Uterus (tissue), 4 donors: ENCODE measurements at places on chromosomes 12 and 14. TPM values are rescaled to one million over a fixed set of nuclear protein-coding genes. Genes with fewer than 3 reads are reported as not detected.
A peak's percentile ranks its signal among the peaks of the same experiment; 100 is the strongest.

The TCL1B gene
- not detected for total RNA-seq

The OR4E2 gene
- total RNA-seq, result not detected

The GNPTAB gene
- total RNA-seq, result 38.7 TPM

The CRACR2A gene
- 5.0 TPM for total RNA-seq

The PLEKHG3 gene
- 40.5 TPM for total RNA-seq

The DBX2 gene
- total RNA-seq, result not detected

The GOLGA5 gene
- total RNA-seq, result 56.5 TPM

The CAPZA3 gene
- total RNA-seq, result 0.35 TPM

The SIX6 gene
- total RNA-seq, result not detected

The NRL gene
- total RNA-seq, result 1.3 TPM

The SERPINA12 gene
- not detected for total RNA-seq

The PAN2 gene
- total RNA-seq, result 104 TPM

The ARHGEF25 gene
- 91.4 TPM for total RNA-seq

DNA sequence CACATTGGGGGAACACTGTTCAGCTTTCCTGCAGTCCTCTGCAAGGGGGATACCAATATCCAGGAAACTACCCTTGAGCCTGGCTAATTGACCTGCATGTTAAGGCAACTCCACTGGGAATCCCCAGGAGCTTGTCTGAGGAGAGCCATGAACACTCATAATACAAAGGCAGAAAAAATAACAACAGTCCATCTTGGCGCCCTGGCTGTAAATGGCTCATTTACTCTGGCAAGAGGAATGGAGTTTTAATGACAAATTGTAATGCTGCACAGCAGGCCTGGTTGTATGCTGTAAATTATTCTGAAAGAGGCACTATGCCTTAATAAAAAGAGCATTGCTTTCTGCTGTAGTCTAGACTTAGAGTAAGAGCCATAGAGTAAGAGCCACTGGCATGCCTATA lies 58.3 kb downstream of the SLC8A3 start:
- no peak for DNase-seq

GRCh38 chr14:79093531-79093930 lies 923.4 kb downstream of the NRXN3 start:
- DNase-seq, result no peak

DNA sequence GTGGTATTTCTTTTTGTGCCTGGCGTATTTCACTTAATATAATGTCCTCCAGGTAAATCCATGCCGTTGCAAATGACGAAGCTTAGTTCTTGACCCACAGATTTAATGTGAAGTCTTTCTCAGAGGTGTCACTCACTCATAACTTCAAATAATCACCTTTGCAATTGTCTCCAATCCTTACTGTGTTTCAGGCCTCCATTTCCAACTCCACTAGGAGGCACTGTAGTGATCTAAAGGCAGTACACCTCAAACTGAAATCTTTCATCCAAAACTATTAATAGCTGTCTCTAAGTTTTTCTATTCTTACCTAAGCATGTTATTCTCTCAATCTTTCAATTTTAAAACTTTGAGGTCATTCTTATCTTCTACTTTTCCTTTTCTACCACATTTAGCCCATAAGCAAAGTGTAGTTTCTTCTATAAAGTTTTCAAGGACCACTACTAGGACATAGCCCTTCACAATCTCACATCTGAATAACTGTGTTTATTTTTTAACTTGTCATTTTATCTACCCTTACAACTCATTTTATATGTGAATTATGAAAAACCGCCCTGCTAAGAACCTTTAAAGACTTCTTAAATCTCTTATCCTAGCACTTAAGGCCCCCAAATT lies 25.5 kb upstream of the FBXO34 start:
- DNase-seq, result no peak

- DNase-seq, result no peak
Observed at GRCh38 chr14:88831284-88831683, 6.8 kb downstream of the TTC8 start.

GRCh38 chr14:76193696-76194095 lies 42.0 kb downstream of the GPATCH2L start:
- no peak for DNase-seq

DNA sequence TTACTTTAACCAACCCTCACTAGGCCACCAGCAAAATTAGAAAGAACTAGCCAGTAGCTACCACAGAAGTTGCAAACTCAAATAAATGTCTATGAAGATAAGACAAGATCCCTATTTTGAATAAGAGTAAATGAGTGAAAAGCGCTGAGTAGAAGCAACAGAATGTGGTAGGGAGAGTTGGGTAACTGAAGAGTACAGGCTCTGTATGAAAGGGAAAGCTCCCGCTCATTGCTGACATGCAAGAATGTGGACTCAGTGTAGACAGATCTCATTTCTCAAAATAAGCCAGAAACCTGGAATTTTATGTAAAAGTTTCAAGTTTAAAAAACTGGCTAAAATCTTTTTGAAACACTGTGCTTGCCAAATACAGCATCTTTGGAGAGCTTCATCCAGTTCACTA lies 63.9 kb downstream of the NAV3 start:
- no peak for DNase-seq

DNA sequence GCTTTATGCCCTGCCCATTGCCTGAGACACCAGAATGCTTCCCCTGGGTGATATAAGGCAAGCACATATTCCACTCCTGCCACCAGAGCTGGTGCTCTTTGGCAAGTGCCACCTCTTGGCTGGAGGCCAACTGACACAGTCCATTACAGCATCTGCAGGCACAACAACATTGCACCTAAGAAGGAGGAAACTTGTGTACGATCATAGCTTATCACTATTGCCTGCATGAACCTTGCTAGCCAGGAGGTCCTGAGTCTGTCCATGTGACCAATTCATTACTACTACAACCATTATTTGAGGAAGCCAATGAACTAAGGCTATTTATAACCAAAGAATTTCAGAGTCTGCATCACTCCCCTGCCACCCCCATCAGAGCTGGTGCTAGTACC lies 119.8 kb upstream of the SCAF11 start:
- no peak for DNase-seq

GRCh38 chr12:131140697-131141096 lies 187.0 kb downstream of the ADGRD1 start:
- no peak for DNase-seq

- peak; percentile 40 for DNase-seq
Observed at GRCh38 chr14:85529803-85530574, at the start of gene FLRT2. TSS of gene FLRT2 (plus strand) at chr14:85530144. CDS start at chr14:85621515, 91,371 bp downstream.

- DNase-seq, result no peak
Observed at GRCh38 chr14:54738009-54738408, 164.6 kb downstream of the GCH1 start.

DNA sequence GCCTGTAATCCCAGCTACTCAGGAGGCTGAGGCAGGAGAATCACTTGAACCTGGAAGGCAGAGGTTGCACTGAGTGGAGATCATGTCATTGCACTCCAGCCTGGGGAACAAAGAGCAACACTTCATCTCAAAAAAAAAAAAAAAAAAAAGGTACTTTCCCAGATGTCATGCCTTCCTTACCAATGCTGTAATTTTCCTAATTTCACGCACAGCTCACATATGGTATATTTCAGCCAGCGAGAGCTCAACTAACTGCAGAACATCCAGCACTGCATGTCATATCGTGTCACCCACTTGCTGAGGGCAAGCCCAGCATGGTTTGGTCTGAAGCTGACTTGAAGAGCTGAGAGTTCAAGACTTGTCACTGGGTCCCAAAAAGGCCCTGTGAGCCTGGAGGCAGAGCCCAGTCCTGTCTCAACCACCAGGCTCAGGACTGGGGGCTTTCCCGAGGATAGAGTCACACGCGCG lies 29.0 kb downstream of the NFKBIA start:
- no peak for DNase-seq

- DNase-seq, result peak; percentile 25
Observed at GRCh38 chr12:124550123-124551089, 17.0 kb downstream of the NCOR2 start.

DNA sequence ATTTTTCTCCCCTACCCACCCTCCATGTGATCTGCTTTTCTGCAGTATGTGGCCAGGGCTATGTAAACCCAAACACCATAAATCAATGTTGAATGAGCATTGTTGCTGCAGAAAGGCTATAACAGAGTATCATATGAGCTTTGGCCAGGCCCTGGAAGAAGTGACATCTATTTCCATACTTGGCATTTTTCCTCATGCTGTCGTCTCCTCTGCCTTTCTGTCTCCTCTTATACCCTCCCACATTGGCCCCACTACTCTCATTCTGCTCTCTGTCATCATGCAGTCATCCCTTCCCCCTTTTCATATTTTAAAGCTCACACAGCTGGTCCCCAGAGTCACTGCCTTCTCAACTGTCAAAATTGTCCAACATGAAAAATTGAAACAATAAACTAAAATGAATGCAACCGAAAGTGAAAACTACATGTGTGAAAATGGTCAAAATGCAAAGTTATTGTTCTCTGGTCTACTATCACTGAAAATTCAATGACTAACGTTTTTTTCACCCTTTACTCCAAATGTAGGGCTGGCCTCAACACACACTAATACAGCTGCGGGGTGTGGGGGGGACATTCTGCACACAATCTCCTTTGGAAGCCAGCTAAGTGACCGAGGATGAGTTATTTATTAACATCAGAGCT lies 290.7 kb upstream of the TMPO start:
- DNase-seq, result no peak

- DNase-seq, result no peak
Observed at GRCh38 chr12:132437252-132437932, 52.6 kb upstream of the FBRSL1 start.

- no peak for DNase-seq
Observed at GRCh38 chr12:112798048-112798760, 6.7 kb downstream of the RPH3A start.

DNA sequence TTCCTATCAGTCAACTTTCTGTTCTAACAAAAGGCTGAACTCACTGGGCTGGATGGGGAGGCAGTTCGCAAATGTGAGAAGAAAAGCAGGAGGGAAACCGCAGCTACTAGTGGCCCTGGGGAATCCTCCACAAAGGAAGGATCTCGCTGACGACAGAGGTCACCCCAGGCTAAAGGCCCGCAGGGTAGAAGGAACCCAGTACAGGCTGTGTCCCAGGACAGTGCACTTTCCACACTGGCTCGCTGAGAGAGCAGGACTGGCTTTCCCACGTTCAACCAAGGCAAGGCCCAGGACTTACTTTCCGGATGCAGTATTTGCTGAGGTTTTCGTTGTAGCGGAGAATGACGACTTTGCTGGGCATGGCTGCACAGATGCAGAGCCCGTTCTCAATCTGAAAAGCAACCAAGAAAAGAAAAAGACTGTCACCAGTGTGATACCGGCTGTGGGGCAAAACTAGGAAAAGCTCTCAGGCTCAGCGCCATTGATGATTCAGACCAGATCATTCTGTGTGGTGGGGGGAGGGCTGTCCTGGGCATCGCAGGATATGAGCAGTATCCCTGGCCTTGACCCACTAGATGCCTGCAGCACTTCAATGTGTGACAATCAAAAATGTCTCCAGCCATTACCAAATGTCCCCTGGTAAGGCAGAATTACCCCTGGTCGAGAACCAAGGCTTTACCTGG lies 36.3 kb downstream of the PRKAB1 start:
- DNase-seq, result no peak

DNA sequence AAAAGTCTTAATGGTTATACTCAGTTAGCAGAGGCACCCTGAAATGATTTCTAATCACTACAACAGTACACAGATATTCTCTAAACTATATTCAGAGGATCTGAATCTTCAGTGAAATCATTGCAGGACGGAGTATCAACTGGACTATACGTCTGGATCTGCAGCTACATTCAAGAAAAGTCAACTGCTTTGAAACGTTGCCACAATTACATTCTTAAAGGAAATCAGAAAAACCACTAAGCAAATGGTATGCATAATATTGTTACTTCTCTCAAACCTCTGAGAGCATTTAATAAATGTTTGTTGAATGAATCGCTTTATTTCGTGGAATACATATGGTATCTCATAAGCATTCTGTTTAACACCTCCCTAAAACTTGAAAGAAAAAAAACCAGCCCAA lies 67.4 kb downstream of the MED13L start:
- DNase-seq, result no peak

- DNase-seq, result no peak
Observed at GRCh38 chr14:26730929-26731618, 133.2 kb upstream of the NOVA1 start.

- DNase-seq, result no peak
Observed at GRCh38 chr14:24086193-24086955, 7.7 kb upstream of the PCK2 start.

DNA sequence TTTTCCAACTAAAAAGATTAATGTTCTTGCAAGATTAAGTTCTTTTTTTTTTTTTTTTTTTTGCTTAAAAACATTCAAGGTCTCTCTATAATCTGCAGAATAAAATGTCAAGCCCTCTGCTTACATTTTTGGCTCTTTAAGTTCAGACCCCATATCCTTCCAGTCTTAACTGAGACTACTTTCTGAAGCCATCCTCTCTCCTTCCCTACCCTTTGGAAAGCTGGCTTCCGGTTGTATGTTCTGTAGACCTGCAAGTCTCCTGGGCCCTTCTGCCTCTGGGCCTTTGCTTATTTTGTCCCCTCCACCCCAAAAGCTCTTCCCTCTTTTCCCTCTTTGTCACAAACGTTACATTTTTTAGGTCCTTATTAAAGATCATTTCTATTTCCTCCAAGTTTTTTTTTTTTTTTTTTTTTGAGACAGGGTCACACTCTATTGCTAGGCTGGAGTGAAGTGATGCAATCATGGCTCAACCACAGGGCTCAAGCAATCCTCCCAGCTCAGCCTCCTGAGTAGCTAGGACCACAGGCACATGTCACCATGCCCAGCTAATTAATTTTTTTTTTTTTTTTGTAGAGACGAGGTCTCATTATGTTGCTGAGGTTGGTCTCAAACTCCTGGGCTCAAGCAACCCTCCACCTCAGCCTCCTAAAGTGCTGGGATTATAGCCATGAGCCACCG lies 46.5 kb downstream of the PTPRB start:
- no peak for DNase-seq

DNA sequence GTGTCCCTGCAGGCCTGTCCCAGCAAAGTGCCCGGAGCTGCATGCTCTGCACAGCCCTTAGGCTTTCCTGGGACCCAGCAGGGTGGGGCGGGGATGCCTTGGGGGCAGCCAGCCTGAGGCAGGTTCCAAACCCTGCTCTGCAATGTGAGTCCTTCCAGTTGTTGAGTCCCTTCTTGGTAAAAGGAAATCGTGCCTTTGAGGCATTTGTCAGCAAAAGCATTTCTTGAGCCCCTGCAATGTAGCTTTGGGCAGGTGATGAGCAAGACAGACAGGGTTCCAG lies 38.1 kb upstream of the TRAF3 start:
- DNase-seq, result no peak

- DNase-seq, result no peak
Observed at GRCh38 chr14:31189346-31190218, 18.0 kb downstream of the HECTD1 start.

- DNase-seq, result no peak
Observed at GRCh38 chr12:49693931-49694444, 13.2 kb downstream of the FMNL3 start.

DNA sequence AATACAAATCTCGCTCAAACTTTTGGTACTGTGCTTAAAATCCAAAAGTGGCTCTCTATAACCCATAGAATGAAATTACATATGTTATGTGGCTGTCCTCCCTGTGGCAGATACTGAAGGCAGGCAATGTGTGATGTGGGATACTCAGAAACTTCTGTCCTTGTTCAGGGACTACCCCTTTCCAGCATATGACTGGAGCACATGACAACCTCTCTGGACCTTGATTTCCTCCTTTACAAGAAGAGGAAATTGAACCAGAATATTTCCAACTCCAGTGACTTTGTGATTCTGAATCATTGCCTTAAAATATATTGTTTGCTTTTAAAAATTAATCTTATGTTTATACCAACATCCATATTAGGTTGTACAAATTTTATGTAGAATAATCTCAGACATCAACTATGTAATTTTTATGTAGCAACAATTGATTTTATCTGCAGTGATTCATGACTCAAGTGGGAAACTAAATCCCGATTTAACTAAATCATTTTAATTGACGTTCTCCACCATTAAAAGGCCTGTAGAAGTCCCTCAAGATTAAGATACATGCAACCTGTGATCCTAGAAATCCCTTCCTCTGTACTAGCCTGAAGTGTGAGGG lies 162.4 kb downstream of the AKAP6 start:
- no peak for DNase-seq
